ENCODE measurements at places on chromosomes 5 and 9.
A peak's percentile ranks its signal among the peaks of the same experiment; 100 is the strongest.

DNA sequence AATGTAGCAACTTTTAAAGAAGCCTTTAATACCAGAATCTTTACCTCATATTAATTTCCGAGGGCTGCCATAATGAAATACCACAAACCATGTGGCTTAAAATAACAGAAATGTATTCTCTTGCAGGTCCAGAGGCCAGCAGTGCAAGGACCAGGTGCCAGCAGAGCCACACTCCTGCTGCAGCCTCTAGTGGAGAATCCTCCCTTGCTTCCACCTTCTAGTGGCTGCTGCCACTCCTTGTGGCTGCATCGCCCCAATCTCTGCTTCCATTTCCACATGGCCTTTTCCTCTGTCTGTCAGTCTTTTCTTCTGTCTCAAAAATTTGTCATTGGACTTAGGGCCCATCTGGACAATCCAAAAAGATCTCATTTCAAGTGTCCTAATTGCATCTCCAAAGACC is 401.5 kb downstream of the EFNA5 start:
- DNase-seq: no peak

- no peak for DNase-seq
These were observed 396.9 kb downstream of the GADD45G start for GRCh38 chr9:90001747-90002146.

DNA sequence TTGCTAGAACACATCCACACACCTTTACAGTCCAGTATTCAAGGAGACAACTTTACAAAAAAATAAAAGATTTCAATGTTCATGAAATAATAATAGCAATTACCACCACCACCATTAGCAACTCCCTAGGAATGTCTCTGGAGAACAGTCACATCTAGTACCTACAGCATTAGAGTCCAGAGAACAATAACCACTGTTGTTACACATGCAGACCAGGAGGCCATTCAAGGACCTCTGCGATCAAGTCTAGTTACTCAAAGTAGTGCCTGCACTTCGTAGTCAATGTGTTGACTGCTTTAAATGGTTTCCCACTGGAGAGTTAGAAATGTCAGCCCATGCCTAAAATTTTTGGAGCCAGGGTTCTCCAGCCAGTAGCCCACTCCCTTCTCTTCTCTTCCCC is 244.4 kb downstream of the DEPDC1B start:
- DNase-seq: no peak

DNA sequence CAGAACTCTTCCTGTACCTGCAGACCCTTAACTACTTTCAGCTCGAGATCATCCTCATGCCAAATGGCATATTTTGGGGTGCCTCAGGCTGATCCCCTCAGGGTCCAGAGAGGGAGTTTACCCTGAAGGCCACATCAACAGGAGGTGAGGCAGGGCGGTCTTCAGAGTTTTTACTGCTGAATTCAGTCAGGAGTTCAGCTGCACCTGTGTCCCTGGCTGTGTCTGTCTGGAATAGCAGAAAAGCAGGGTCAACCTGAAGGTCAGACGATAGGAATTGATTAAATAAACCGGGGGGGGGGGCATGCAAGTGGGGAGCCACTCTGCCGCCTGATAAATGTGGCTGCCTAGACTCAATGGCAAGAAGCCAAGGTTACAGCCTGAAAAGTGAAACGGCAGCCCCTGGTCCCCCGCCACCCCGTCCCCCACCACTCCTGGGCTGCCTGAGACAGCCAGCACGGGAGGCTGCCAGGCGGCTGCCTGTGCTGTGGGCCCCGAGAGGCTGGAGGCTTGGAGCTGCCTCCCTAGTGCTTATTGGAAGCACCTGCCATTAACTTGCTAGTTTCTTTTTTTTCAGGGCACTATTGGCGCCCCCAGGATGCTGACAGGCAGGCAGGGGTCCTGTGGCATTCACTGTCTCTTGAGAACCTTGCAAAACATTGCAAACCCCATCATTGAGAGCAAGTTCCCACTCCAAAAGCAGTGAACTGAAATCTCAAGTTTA is 182.7 kb upstream of the PPP1R26 start:
- DNase-seq: no peak

- no peak for DNase-seq
These were observed 29.9 kb downstream of the MAT2B start for GRCh38 chr5:163535290-163535689.

GRCh38 chr5:148932355-148932935 is 106.0 kb downstream of the ADRB2 start:
- no peak for DNase-seq

GRCh38 chr9:21413624-21414023 is 4.7 kb downstream of the IFNA8 start:
- peak; percentile 31 for DNase-seq

- no peak for DNase-seq
These were observed 53.7 kb upstream of the ZBTB43 start for GRCh38 chr9:126750941-126751725.

DNA sequence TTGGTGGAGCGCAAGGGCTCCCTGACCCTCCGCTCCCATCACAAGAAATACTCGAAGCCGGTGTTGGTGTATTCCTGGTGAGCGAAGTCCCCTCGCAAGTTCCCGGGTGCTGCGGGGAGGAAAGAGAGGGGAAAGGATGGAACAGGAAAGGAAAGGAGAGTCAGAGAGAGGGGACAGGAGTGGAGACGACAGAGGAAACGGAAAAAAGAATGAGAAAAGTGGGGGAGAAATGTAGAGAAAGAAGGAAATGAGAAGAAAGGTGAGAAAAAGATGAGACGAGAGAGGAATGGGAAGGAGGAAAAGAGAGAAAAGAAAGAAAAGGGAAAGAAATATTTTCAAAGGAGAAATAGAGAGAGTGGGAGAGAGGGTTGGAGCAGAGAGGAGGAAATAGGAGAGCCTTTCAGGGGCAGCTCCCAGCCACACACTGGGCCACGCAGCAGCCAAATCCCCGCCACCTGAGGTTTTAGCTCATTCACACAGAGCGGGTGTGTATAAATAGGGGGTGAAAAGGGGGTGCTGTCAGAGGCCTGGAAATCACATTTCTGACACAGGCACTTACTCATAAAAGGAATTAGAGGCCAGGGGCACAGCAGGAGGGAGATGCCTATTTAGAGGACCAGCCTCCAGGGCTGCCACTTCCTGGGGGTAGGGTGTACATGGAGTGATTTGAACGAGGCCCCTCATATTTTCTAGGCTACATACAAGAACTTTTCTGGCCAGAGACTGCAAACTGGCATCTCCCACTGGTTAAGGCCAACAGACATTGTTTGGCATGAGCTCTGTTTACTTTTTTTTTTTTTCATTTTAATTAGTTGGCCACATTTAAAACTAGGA is 555 bp downstream of the CFAP95 start:
- DNase-seq: no peak

GRCh38 chr9:129887334-129888292 is 52.4 kb downstream of the USP20 start:
- no peak for DNase-seq

GRCh38 chr5:132389585-132390286 is 20.2 kb downstream of the SLC22A5 start:
- DNase-seq: no peak

GRCh38 chr9:68454579-68455334 is 85.9 kb downstream of the TMEM252 start:
- DNase-seq: no peak

- no peak for DNase-seq
These were observed 353.6 kb downstream of the BNC2 start for GRCh38 chr9:16516891-16517290.

GRCh38 chr9:131739959-131740648 is at the start of gene RAPGEF1:
RAPGEF1 (minus strand) TSS chr9:131740076; CDS start chr9:131739830, 246 bp downstream.
- DNase-seq: peak; percentile 89

- DNase-seq: no peak
These were observed 9.6 kb upstream of the IL13 start for GRCh38 chr5:132648355-132648754.

DNA sequence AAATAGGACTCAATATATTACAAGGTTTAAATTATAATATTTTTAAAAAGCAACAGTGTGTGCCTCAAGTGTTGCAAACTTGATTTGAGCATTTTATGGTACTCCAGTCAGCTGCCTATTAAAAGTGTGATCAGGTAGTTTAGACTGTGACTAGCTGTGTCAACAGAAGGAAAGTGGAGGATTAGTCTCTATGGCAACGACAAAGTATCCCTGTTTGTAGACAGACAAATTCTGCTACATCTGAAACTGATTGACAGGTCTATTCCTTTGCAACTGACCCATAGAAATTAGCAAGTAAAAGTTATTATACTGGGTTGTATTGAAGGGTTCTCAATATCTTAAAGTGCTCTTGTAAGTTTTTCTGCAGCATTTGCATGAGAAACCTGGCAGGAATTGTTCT is 249.8 kb upstream of the ARRDC3 start:
- no peak for DNase-seq

- DNase-seq: no peak
These were observed 41.2 kb upstream of the SVEP1 start for GRCh38 chr9:110620726-110621125.

DNA sequence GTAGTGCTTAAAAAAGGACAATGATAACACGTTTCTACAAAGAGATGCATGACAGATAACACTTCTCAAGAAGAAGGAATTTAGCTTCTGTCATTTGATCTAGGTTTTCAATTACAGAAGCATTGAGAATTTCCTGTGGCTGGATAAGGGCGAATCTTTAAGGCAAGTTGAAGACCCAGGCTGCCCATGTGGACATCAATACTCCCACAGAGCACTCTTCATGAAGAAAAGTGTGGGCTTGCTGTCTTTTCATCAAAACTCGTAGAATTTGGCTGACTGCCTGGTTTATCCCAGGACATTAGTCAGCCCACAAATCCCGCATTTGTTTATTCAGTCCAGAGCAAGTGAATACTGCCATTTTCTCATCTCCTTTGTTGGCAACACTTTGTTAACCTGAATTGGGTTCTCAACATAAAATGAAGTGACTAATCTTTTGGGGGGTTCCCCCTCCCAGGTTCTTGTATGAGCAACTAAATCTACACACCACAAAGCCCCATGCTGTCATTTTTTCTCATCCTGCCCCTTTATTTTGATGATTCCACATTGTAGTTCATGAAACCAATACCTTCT is 43.4 kb upstream of the CDKN2B start:
- no peak for DNase-seq

GRCh38 chr5:43602461-43603343 is at the start of gene NNT:
NNT (plus strand) TSS chr5:43603180; CDS start chr5:43609196, 6,016 bp downstream.
- DNase-seq: peak; percentile 63

DNA sequence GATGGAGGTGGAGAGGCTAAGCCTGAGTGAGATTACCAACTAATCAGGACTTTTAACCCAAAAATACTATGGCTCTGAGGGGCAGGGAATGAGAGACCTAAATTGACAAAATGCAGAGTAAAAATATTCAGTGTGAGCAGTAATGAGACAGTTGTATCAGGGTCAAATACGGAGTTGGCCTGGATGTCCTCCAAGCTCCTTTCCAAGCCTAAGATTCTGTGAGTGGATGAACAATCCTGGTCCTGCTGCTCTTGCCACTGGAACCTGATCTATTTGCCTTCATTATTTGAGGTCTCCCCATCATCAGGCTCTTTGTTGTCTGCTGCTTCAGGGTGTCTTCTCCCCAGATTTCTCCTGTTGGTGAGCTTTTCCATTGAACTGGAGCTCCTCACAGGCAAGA is 1.1 kb downstream of the PDCD1LG2 start:
- no peak for DNase-seq

Data from HEK293T (cell line).